ENCODE measurements at places on chromosomes 3 and 15.

DNA sequence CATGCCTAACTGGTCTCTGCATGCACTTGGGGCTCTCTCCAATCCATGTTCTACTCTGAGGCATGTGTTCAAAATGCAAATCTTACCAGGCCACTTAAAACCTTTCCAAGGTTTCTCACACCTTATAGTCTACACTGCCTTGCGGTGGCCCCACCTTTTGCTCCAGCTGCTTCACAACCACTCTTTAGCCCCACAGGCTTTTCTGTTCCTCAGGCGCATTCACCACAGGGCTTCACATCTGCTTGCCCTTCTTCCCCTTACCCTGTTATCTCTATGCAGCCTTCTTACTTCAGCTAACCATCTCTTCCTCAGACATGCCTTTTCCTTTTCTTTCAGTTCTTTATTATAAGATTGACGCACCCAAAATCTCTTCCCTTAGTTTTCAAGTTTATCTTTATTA is 37.8 kb downstream of the MINDY4B start:
- no peak for DNase-seq

- DNase-seq = no peak
Measured at GRCh38 chr15:66066481-66066880, 187.1 kb downstream of the MEGF11 start.

- DNase-seq = no peak
Measured at GRCh38 chr3:196177967-196178366, 33.2 kb downstream of the ZDHHC19 start.

DNA sequence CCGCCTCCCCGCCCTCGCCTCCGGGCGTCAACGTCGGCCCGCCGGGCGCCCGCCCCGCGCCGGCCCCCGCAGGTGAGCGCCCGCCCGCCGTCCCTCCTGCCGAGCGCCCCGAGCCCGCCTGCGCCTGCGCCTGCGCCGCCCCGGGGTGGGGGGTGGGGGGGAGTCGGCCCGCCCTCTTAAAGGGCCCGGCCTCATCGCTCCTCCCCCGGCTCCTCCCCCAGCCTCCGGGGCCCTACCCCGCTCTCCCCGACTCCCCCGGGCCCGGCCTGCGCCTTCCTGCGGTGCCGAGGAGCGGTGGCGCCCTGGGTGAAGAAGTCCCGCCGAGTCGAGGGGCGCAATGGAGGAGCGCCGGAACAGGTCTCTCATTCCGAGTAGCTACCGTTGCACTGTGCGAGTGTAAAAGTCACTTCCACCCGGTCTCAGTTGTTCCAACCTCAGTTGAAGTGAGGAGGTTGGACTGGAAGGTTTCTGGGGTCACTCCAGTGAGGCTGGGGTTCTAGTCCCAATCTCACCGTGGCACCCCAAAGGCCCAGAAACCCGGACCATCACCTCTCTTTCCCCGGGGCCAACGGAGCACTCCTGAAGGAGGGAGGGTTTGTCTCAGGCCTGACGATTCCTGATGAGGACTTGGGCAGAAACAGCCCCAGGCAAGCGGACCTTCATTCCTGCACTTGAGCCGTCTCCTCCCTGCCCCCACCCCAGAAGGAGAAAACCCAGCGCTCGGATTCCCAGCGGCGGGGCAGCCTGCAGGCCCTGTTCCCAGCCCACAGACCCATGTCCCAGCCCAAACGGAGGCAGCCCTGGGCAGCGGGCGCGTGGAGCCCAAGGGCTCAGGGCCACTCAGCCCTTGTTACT is 1.5 kb upstream of the TNK2 start:
- DNase-seq = peak; percentile 87

- no peak for DNase-seq
Measured at GRCh38 chr3:122074621-122075265, 19.6 kb downstream of the CD86 start.

DNA sequence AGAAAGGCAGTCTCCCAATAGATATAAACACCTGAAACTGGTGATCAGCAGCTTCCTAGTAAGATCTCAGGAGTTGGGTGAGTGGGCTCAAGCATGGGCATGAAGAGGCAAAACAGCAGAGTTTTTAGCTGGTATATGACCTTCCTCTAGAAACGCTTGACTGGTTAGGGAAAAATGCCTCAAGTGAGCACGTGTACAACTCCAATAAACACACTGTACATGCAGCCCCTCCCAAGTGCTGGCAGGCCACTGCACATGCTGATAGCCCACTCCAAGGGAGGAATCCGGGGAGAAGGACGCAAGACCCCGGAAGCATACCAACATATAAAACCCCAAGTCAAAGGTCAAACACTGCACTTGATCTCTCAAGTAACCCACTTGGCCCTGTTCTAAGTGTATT is 143.0 kb downstream of the FMN1 start:
- no peak for DNase-seq

DNA sequence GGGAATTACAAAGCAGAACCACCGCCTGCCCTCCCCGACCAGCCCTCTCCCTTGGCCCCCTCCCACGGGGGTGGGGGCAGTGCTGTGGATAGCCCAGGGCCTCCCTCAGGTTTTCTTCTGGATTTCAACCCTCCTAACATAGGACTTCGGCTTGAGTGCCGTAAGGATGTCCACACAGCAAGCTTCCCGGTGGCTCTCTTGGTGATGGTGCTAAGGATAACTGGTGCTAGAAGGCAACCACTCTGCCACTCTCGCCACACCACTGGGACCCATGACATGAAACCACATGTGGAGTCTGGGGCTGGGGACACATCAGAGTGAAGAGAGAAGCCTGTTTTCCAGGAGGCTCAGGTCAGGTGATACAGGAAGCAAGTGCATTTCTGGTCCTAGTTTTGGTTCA is 35.4 kb downstream of the SCN5A start:
- DNase-seq = no peak

DNA sequence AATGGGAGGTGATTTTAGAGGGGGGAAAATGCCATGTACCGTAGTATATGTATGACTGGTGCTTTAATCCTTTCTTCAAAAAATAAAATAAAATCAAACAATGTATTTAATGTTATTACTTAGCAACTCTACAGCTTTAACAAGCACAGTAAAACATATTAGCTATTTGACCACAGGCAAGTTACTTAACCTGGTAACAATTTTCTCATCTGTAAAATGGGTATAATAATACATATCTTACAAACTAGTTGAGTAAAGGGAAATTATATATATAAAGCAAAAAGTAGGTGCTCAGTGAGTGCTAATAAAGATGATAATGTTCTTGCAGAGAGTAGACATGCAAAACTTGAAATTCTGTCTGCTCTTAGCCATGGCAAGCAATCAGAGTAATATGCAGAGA is 27.9 kb downstream of the SSR3 start:
- DNase-seq = no peak

- DNase-seq = no peak
Measured at GRCh38 chr3:156803952-156804741, 22.0 kb upstream of the LEKR1 start.

DNA sequence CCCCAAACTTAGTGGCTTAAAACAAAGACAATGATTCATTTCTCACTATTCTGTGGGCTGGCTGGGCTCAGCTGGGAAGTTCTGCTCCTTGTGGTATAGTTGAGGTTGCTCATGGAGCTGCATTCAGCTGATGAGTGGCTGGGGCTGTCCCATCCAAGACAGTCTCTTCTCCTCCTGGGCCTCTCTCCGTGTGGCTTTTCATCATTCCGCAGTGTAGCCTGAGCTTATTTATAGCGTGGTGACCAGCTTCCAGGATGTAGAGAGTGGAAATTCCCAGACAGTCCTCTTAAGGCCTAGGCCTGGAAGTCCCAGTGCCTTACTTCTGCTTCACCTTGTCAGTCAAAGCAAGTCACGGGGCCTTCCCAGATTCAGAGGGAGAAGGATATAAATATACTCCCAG is 136.7 kb upstream of the DAZL start:
- DNase-seq = no peak
